ENCODE measurements at places on chromosomes 1 and 21.

DNA sequence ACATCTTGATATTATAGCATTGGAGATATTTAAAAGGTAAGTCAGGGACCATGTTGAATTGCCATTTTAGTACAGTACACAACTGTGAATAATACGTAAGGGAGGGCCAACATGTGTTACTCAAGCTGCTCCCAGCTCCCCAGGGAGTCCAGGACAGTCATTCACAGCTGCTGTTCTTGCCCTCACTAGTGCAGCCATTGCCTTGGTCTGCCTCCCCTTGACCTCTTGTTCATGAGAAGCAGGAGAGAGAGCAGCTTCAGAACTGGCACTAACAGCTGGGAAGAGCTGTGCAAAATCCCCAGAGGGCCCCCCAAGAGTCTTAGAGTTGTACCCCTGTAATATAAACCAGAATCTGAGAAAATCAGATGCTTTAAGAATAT, 16.4 kb downstream of the TCEANC2 start:
- DNase-seq = no peak

GRCh38 chr1:23618586-23619083, 59.3 kb upstream of the ID3 start:
- DNase-seq = no peak

GRCh38 chr1:3649342-3650247, at the start of gene WRAP73:
Gene WRAP73, minus strand, starts transcription at chr1:3650103. Its CDS starts 104 bp downstream, at chr1:3649999.
- peak; percentile 91 for DNase-seq

- DNase-seq = no peak
Observed at GRCh38 chr1:111199881-111200801, at the start of gene DENND2D. Gene DENND2D, minus strand, starts transcription at chr1:111200646. Its CDS starts 187 bp downstream, at chr1:111200459.

DNA sequence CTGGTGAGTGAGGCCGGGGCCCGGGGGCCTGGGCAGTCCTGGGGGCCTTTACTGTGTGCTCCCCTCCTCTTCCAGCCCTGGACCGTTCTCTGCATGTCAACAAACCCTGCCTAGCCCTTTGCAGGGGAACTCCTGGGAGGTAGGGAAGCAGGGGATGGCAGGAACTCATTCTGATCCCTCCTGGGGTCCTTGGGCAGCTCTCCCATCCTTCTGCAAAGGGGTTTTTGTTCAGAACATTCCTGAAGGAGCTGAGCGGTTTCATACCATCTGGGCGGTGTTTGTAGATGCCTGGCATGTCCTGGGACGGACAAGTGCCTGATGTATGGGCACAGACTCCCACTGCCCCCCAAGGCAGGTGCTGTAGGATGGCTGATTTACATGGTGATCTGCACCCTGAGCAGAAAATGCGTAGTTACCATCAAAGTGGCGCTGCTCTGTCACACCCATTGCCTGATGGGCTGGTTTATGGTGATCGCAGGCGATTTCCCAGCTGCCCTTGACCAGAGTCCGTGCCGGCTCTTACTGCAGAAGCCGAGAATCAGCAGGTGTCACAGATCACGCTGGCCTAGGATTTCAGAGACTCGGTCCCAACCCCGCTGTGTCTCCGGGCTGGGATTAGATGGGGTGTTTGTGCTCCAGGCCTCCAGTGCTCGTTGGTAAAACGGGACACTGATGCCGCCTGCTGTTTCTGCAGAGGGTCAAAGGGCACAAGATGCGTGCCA, 71.6 kb upstream of the TRAPPC10 start:
- no peak for DNase-seq

DNA sequence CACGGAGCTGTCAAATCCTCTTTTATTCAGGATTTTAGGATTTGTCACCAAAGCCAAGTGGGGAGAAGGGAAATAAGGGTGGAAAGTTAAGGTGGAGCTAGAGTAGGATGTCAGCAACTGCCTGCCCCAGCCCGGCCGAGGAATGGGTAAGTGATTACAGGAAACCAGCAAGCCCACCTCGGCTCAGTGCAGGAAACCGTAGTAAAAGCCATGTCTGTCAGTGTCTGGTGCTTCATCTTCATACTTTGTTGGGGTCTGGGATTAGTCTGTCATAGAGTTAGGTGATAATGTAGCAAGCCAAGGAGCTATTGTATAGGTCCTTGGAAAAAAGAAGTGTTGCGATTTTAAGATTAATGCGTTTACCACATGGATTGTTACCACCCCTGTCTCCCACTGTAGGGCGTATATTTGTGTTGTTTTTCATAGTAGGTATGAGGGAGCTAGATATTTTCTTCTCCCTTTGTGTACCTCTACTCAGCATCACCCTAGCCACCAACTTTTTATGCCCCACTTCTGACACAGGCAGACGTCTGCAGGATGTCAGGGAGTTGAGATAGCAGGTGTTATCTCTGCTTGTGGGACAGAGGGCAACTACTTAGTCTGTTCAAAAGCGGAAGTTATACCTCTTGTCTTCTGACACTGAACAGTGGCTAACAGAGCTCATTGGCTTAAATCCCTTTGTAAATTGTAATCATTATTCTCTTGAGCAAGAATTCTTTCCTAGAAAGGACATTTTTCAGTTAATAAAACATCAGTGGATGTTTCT, 253.7 kb downstream of the HHAT start:
- no peak for DNase-seq

GRCh38 chr1:111487133-111487532, 13.3 kb downstream of the C1orf162 start:
- DNase-seq = no peak

GRCh38 chr1:93690921-93691789, 9.5 kb upstream of the BCAR3 start:
- DNase-seq = no peak

GRCh38 chr1:246959944-246960693, 28.4 kb upstream of the AHCTF1 start:
- DNase-seq = no peak

DNA sequence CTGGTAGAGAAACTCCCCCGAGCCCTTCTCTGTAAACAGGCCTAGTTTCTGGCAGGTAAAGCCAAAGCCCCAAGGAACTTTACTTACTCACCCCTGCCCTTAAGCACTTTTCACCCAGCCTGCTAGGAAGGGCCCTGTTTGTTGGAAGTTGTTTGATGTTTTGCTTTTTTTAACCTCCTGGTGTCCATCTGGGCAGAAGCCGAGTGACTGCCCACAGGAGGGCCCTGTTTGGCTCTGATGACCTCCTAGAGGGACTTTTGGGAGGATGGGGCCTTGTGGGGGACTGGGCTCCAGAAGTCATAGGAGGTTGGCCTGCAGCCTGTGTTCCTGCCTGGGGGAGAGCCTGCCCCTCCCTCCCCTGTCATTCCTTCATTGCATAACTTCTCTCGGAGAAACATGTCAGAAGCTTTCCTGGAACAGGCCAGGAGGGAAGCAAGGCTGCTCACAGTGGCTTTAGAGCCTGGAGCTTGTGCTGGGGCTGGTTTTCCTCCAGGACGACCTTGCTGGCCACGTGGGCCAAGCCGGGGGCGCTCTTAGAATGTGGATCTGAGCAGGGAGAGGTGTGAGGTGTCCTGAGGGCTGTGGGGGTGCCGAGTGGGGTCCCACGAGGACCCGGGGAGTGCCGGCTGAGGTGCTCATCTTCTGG, 33.9 kb downstream of the COQ8A start:
- DNase-seq = no peak

- DNase-seq = no peak
Observed at GRCh38 chr1:37032660-37033354, 1.5 kb downstream of the GRIK3 start.

GRCh38 chr1:1240348-1240732, 6.2 kb downstream of the C1QTNF12 start:
- DNase-seq = no peak

GRCh38 chr21:36171336-36171735, 14.7 kb downstream of the DOP1B start:
- no peak for DNase-seq

GRCh38 chr1:28582248-28582615, 9.8 kb upstream of the RAB42 start:
- no peak for DNase-seq

DNA sequence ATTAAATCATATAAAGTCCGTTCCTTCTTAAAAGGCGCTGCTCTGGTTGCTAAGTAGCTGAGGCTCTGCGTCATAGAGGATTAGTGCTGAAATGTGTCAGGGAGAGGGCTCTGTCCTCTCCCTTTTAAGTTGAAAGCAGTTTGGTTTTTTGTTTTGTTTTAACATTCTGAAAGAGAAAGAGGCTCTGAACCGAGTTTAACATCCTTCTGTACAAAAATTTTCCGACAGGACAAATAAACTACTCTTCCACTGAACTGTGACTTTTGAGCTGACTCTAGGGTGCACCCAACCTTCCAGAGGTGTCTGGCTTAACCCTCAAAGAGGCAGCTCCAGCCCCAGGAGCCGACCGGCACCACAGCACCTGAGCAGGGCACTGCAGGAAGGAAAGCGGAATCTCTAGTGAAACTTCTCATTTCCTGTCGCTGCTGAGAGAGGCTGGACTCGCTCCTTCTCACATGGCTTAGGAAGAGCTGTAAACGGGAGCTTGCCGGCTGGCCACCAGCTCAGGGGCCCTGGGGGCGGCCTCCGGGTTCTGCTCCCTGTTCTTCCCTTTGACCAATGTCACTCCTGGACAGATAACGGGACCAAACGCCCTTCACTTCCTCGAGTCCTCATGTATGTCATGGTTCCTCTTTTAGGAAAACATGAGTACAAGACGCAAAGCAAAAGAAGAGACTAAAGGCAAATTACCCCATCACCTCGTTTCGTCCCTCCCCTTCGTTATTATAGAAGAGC, 1.2 kb downstream of the VAV3 start:
- DNase-seq = no peak

- DNase-seq = no peak
Observed at GRCh38 chr1:146035048-146035423, 13.5 kb upstream of the HJV start.

DNA sequence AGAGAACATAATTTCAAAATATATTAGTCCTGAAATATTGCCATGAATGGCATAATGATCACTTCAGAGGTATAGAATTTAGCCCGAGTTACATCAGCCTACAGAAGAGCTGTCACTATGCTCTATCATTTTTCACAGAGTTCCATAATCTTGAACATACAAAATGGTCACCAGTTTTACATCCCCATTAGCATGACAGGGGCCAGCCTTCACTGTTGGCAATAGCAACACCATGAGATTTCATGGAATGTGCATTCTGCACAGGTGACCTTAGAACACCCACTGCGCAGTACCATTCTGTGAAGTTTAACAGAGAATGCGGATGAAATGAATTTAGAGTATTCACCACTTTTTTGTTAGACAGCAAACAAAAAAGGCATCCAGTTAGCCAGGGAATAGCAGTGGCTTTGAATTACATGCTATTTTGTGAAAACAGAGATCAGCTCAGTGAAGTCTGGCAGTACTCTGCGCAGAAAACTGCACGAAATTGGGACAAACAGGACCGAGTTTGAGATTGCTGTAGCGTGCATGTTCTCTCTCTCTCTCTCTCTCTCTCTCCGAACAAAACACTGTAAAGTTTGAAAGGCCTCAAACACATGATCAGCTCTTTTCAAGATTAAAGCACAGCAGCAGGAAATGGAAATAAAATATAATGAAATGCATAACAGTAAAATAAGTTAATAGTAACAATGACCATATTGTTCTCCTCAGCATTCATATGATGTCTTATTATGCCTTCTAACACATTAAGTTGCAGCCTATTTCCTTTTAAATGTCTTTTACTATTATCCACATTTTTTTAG, 349.3 kb downstream of the USH2A start:
- no peak for DNase-seq

All from NCI-H1105 (cell line).